ENCODE measurements at places on chromosomes 12 and 14. TPM values are rescaled to one million over a fixed set of nuclear protein-coding genes. Genes with fewer than 3 reads are reported as not detected.

Gene CD163L1
- total RNA-seq, result 5.6 TPM

GRCh38 chr12:2559931-2560330 lies 234.8 kb upstream of the FKBP4 start:
- H3K4me3 ChIP-seq, result no peak overlapping the region
- H3K27ac ChIP-seq, result no peak overlapping the region
- no peaks in the 10 kb centered on the region for H3K27me3 ChIP-seq

Gene FNTB
- total RNA-seq, result 19.3 TPM

DNA sequence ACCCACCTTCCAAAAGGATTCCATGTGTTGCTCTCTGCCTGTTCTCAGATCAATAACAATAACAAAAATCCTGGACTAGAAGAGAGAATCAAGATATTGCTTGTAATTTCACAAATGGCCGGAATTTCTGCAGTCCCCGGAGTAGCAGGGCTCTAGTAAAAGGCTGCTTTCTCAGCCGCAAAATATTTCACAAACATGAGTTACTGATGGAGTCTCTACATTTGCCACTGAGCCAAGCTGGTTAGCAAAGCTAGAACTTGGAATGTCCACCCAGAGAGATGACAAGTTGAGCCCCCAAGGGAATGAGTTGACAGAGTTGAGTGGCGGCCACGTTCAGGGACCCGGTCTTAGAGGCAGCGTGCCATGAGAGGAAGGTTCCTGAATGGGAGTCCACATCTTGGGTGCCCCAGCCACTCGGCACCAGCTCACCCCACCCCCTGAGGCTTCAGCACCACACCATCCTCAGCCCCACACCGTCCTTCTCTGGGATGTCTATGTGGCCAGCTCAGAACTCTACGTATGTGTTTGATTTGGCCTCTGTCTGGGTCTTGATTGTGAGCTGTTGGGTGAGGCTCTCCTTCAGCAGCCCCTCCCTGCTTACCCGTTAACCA lies 15.9 kb downstream of the FBLN5 start:
- DNase-seq, result no peak
- H3K27me3 ChIP-seq, result no peaks in the 10 kb centered on the region
- no peak overlapping the region for H3K4me3 ChIP-seq
- H3K36me3 ChIP-seq, result no peaks in the 10 kb centered on the region

Gene TUBA1C
- 235 TPM for total RNA-seq

GRCh38 chr12:12891881-12892355 lies 556 bp downstream of the GPRC5A start:
- H3K36me3 ChIP-seq, result no peaks in the 10 kb centered on the region
- no peak for DNase-seq
- H3K4me3 ChIP-seq, result peak overlapping the region; percentile 49
- H3K27ac ChIP-seq, result peak overlapping the region; percentile 84

- H3K4me3 ChIP-seq, result no peak overlapping the region
- DNase-seq, result no peak
- H3K27me3 ChIP-seq, result no peaks in the 10 kb centered on the region
- peaks cover 83% of the 10 kb centered on the region for H3K4me1 ChIP-seq
- H3K36me3 ChIP-seq, result no peaks in the 10 kb centered on the region
These were observed 9.0 kb downstream of the ACTN1 start for GRCh38 chr14:68970038-68970612.

Gene PROX2
- total RNA-seq, result 0.08 TPM

Gene SPTSSA
- 35.4 TPM for total RNA-seq

All from left lung (tissue), 14 donors.